ENCODE measurements at places on chromosomes 2 and 18.

- no peak for DNase-seq
Measured at GRCh38 chr18:9849407-9850283, 36.1 kb upstream of the TXNDC2 start.

DNA sequence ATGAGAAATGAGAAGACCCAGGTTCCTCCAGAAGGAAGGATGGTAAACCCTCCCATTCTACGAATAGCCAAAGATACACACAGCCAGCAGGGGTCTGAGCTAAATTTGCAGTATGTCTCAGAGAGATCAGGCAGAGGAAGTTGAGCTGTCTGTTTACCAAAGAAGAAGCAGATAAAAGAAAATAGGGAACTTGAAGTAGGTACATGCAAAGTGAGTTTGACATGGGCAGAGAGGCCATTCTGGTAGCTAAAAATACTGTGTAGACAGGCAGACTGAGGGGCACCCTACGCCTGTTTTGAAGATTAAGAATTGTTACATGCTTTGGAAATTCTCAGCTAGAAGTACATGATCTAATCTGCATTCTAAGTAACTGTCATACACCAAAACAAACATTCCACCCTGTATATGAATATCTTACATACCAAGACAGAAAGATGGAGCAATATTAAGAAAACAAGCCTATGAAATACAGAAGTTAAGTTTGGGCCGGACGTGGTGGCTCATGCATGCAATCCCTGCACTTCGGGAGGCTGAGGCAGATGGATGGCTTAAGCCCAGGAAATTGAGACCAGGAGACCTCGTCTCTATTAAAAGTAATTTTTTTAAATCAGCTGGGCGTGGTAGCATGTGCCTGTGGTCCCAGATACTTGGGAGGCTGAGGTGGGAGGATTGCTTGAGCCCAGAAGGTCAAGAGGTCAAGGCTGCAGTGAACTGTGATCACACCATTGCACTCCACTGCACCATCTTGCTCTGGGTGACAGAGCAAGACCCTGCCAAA is 157.9 kb downstream of the ANKRD44 start:
- DNase-seq, result no peak

GRCh38 chr2:201116959-201117734 is 1.2 kb downstream of the CFLAR start:
- DNase-seq, result no peak

- DNase-seq, result no peak
Measured at GRCh38 chr2:25991965-25992364, 9.7 kb upstream of the KIF3C start.
